ENCODE measurements at places on chromosomes 6 and 20.

- DNase-seq = no peak
Observed at GRCh38 chr20:46701986-46702385, 7.5 kb upstream of the SLC2A10 start.

DNA sequence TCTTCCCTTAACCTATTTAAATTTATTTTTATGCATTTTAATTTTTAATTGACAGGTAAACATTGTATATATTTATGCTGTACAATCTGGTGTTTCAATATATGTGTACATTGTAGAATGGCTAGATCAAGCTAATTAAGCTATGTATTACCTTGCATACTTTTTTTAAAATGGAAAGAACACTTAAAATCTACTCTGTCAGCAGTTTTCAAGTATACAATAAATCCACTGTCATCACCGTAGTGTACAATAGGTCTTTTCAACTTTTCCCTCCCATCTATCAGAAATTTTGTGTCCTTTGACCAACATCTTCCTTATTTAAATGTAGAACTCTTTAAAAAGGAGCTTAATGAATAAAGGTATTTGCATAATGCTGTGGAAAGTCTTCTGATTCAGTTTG, 27.6 kb downstream of the RPS12 start:
- DNase-seq = no peak

- DNase-seq = no peak
Observed at GRCh38 chr20:49666911-49667310, 46.8 kb downstream of the B4GALT5 start.

GRCh38 chr6:169365567-169366257, 112.1 kb upstream of the THBS2 start:
- no peak for DNase-seq

DNA sequence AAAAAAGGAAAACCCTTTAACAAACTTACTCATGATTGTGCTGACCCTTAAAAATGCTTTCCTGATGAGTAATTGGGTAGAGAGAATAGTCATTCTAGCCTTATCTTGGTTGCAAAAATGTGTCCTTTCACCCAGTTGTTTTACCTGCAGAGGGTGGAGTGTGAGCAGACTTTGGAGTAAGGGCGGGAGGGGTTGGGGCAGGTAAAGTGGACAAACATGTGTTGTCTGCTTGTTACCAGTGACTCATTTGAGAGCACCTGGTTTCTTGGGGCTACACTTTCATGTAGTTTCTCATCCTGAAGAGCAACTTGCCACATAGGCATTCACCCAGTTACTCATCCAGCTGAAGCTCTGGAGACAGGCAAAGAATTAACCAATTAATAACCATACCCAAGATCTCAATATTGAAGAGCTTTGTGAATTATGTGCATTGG, 121.1 kb downstream of the TNFRSF21 start:
- DNase-seq = no peak

GRCh38 chr6:38480036-38480435, 159.7 kb downstream of the BTBD9 start:
- no peak for DNase-seq

- DNase-seq = no peak
Observed at GRCh38 chr6:16854986-16855385, 93.7 kb upstream of the ATXN1 start.

- no peak for DNase-seq
Observed at GRCh38 chr6:146741609-146742008, 142.8 kb downstream of the ADGB start.

GRCh38 chr6:113095841-113096240, 748.7 kb downstream of the RFPL4B start:
- DNase-seq = no peak

All from globus pallidus (tissue), 1 donor.